ENCODE measurements at places on chromosomes 16 and 17.

GRCh38 chr17:17304521-17304985 lies 1.4 kb downstream of the NT5M start:
- DNase-seq = no peak

DNA sequence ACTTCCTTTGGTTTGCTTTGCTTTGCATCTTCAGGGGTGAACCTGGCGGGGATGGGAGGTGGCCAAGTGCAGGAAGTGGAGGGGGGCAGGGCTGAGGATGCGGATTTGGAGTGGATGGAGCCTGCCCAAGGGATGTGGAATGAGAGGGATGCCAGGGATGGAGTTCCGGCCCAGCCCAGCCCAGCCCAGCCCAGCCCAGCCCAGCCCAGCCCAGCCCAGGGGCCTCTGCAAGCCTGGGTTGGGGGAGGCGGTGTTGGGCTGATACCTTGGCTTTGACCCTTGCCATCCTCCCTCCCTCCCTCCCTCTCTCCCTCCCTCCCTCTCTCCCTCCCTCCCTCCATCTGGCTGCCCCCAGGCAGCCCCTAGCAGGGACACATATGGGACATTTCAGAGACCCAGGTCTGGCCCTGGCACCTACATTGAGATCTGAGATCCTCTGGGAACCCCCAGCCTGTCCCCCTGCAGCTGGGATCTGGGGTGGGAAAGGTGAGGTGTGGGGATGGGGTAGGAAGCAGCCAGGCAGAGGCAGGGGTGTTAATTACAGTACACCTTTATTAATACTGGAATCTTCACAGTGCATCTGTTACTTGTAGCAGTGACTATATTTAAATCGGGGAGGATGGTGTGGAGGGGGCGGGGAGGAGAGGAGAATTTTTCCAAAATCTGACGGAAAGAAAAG lies 14.5 kb downstream of the IL34 start:
- no peak for DNase-seq

GRCh38 chr16:81488687-81489411 lies 44.2 kb downstream of the CMIP start:
- no peak for DNase-seq

DNA sequence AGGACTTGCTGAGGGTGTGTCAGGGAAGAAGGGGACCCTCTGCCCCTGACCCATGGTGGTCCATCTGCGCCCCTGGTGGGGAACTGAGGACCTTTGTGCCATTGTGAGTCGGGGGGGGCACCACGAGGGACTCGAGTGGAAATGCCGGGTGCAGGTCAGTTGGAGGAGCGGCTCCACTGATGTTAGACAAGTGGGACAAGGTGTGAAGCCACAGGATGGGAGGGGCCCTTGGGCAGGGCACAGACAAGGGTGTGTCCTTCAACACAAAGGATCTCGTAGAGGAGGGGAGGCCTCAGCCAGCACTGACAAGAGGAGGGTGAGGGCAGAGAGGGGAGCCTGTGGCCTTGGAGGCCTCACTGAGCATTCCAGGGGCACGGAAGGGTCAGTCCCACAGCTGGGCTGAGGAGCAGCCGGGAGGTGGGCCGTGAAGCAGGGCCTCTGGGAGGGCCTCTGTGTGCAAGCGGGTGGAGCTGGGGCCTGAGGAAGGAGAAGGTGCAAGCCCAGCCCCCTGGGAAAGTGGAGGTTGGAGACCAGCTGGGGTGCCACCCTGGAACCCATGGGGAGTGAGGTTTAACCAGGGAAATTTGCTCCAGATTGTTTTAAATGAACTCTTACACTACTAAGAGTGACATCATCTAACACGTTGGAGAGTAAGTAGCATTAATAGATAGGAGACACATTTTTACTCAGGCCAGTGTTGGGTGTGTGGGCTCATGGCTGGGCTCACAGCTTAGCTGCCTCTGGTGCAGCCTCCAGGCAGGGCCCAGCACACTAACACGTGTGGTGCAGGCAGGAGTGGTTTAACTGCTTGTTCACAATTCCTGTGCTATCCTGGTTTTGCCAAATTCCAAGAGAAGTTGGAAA lies 27.9 kb downstream of the NARF start:
- DNase-seq = no peak

GRCh38 chr16:63690267-63690666 lies 1431.6 kb downstream of the CDH11 start:
- DNase-seq = no peak

DNA sequence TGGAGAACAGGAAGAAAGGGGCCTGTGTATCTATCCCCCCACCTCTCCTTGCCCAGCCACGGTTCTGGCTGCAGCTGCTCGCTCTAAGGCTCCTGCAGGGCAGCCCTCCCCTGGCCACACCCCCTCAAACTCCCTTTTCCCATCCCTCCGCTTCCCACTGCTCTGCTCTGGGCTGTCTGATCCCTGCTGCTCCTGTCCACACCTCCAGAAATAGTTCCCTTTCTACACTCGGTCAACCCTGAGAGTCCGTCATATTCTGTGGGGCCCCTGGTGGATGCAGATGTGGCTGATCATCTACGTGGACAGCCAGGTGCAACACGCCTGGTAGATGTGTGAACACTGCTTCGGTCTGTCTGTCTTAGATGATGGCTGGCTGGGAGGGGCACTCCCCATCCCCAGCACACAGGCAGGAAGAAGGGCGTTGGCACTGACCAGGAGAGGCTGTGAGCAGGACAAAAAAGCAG lies 19.3 kb upstream of the KRT19 start:
- peak; percentile 74 for DNase-seq

GRCh38 chr17:28929787-28930186 lies 21.5 kb downstream of the PHF12 start:
- DNase-seq = no peak

- no peak for DNase-seq
Measured at GRCh38 chr17:67500261-67500660, 123.2 kb downstream of the PITPNC1 start.

DNA sequence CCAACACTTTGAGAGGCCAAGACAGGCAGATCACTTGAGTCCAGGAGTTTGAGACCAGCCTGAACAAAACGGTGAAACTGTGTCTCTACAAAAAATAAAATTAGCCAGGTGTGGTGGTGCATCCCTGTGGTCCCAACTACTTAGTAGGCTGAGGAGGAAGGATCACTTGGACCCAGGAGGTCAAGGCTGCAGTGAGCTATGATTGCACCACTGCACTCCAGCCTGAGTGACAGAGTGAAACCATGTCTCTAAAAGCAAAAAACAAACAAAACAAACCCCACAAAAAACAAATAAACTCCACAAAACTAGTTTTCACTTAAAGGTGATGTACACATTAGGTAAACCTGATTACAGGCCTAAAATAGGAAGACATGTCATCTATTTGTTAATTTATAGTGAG lies 40.3 kb downstream of the MARVELD3 start:
- DNase-seq = no peak

DNA sequence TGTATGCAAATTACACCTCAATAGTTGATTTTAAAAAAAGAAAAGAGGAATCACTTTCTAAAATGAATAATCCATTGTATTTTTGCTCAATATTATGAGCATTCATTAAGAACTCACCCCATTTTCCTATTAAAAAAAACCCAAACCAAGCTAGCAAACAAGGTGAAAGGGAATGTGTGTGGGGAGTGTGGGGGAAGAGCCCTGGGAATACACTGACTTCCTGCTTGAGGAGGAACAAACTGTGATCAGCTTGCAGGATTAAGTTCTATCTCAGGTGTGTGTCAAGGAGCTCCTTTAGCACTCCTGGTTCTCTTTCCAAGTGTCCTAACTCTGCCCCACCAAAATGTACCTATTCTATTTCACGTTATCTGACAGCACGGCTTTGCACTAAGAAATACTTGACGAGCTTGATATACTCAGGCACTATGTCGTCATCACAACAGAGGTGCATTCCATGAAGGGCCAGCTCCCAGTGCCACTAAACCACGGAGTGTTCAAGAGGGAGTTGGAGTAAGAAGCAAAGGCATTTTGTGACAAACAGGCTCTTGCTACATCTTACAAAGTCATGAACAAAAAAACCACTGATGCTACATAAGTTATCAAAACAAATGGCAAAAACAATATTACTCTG lies 73.2 kb downstream of the MYH10 start:
- peak; percentile 15 for DNase-seq

DNA sequence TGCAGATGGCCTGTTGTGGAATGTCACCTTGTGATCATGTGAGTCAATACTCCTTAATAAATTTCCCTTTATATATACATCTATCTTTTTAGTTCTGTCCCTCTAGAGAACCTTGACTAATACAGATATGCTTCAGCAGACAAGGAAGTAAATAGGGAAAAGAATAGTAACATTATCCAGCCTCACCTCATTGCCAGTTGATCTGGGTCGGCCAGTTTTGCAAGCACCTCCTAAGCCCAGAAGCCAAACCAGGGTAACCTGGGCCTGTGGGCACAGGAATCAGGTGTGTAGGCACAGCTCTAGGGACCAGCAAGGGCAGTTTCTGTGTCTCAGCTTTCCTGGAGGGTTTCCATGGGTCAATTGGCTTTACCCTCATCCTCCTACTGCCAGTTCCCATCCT lies 11.9 kb upstream of the CCL17 start:
- no peak for DNase-seq

DNA sequence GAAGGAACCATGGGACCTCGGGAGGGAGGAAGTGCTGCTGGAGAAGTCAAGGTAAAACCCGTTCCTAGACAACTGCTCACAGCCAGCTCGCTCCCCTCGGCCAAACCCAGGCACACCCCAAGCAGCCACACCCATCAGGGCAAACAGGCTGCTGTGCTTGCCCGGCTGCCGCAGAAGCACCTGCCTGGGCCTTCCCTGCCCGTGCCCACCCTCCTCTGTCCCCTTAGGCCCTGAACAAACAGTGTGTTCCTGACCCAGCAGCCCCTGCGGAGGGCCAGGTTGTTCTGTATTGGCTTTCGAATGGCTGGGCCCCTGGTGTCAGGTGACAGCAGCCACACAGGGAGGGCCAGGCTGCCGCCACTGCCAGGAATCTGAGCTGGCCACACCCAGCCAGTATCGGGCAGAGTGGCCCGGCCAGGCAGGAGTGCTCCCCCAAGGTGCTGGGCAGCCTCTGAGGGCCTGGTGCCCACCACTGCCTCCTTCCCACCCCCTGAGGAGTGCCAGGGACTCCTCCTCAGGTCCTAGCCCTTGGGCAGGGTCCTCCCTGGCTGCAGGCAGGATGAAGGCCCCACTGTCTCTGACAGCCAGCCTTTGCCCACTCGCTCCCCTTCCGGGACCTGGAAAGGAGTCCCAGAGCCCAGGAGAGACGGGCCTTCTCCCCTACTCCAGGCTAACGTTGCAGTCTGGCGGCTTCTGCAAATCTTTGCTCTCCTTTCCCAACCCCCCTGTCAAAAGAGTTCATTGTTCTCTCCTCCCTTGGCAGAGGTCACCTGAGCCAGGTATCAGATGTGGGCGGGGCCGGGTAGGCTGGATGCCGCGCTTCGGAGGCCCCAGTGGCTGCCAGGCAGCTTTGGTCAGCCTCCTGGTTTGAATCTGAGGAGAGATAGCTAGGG lies 24.0 kb downstream of the LLGL2 start:
- peak; percentile 83 for DNase-seq

DNA sequence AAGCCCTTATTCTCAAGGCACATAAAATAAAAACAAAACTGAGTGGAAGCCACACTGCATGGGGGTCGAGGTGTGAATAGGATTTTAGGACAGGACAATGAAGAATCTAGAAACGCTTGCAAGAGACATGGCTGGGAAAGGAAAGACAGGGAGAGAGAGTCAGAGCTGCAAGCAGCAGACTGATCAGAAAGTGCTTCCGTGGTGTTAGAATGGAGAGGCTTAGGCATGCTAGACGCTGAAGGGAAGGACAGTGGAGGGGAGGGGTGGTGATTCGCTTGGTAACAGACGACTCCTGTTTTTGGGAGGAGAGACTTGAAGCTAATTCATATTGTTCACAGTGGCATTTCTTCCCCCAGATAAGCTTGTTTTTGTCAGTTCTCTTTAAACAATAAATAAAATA lies 173.5 kb downstream of the AIPL1 start:
- DNase-seq = no peak

DNA sequence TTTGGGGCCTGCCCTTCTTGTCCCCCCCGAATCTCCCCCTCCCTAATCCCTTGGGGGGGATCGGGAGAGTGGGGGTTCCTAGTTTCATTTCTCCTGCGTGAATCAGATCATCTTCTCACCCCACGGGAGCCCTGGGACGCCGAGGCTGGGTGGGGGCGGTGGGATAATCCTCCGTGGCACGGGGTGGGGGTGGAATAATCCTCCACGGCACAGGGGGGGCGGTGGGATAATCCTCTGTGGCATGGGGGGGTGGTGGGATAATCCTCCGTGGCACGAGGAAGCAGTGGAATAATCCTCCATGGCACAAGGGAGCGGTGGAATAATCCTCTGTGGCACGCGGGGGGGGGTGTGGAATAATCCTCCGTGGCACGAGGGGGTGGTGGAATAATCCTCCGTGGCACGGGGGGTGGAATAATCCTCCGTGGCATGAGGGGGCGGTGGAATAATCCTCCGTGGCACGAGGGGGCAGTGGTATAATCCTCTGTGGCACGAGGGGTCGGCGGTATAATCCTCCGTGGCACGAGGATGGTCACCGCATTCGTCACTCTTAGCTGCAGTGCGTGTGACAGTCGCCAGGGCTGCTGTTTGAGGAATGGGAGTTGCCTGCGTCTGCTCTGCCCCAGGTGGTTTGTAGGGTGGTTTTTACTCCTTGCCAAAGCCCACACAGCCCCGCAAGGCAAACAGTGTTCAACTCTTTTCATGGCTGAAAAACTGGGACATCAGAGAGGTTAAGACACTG lies 156.9 kb downstream of the LAT start:
- DNase-seq = no peak

- peak; percentile 50 for DNase-seq
Measured at GRCh38 chr17:32445074-32445415, 735 bp downstream of the PSMD11 start.

GRCh38 chr16:57544124-57544653 lies 1.7 kb downstream of the ADGRG5 start:
- no peak for DNase-seq

GRCh38 chr16:66933776-66934137 lies 445 bp downstream of the CIAO2B start:
- no peak for DNase-seq

GRCh38 chr16:21614896-21615295 lies 15.5 kb downstream of the METTL9 start:
- no peak for DNase-seq

GRCh38 chr17:16286947-16287562 lies 66.2 kb downstream of the CENPV start:
- DNase-seq = peak; percentile 73

GRCh38 chr16:73054125-73054484 lies 6.2 kb upstream of the ZFHX3 start:
- DNase-seq = peak; percentile 40

DNA sequence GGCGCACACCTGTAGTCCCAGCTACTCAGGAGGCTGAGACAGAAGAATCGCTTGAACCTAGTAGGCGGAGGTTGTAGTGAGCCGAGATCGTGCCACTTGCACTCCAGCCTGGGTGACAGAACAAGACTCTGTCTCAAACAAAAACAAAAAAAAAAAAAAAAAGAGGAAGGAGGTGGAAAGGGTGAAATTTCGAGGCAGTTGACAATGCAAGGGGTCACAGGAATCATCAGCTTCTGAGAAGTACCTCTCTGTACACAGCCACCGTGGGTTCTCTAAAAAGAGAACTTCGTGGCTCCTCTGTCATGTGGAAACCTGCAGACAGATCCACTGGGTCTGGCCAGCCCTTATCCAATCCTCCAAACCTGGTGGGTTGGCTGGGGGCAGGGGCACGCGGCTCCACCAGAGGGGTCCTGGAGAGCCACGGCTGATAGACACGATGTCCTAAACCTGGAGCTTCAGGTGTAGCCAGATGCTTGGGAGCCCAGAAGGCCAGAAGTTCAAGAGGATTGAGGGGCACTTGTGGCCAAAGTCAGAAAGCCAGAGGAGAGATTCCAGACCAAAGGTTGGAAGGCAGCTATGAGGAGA lies 540 bp upstream of the CD300LF start:
- no peak for DNase-seq

- DNase-seq = no peak
Measured at GRCh38 chr16:19861133-19861532, 23.5 kb downstream of the GPRC5B start.

Data from cardiac muscle cell (in vitro differentiated cells and primary cell).